ENCODE measurements at places on chromosomes 7 and 10.
A peak's percentile ranks its signal among the peaks of the same experiment; 100 is the strongest.

DNA sequence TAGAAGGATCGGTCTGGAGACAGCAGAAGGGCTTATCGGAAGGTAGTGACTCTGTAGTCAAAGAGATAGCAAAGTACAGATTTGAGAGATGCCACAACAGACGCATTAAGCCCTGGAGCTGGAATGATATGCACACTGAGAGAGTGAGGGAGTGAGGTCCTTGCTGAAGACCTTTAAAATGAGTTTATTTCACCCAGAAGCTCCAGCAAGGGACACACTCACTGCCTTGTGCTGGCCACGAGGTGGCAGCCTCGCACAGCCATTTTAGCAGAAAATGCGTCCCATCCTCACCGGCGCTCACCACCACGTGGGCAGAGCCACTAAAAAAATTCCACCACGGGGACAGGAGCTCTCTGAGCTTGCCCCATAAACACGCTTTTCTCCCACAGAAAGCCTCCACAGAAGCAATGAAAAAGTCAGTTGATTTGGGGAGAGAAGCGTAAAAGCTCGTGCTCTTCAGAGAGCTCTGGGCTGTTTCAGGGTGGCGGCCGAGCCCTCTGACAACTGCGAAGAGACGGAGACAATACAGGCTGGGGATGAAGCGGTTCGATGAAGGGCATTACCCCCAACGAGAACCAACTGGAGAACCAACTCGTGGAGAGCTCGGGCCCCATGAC is 163.0 kb upstream of the KLF14 start:
- peak; percentile 66 for DNase-seq

DNA sequence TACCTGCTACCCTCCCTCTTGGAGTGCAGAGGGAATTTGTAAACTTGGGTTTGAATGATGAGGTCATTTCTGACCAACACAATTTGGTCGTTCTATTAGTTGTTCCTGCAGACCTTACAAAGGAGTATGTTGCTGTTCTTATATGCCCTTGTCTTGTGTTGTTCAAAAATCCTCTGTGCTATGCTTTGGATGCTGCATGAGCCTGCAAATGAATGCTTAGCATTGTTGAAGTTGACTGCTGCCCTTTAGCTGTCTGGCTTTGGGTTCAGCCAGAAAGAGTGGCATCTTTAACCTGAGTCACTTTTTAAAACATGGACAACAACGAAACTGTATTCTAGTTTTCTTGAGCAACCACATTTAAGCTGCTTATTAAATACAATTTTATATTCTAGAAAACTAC is 80.3 kb downstream of the SND1 start:
- no peak for DNase-seq

DNA sequence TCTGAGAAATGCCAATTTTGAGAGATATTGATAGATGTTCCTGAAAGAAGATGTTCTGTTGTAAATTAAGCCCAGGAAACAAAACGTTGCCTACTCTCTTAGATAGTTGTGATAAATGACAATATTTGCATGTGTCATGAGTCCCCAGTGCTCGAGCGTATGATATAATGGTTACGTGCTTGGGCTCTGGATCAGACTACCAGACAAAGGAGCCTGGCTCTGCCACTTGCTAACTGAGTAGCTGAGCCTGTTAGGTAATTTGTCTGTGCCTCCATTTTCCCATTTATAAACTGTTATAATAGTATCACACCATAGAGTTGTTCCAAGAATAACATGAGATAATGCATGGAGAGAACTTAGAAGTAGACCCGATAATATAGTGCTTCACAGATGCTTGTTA is 1.8 kb downstream of the A1CF start:
- no peak for DNase-seq

- DNase-seq = no peak
Observed at GRCh38 chr7:156932006-156932405, 17.5 kb upstream of the NOM1 start.

DNA sequence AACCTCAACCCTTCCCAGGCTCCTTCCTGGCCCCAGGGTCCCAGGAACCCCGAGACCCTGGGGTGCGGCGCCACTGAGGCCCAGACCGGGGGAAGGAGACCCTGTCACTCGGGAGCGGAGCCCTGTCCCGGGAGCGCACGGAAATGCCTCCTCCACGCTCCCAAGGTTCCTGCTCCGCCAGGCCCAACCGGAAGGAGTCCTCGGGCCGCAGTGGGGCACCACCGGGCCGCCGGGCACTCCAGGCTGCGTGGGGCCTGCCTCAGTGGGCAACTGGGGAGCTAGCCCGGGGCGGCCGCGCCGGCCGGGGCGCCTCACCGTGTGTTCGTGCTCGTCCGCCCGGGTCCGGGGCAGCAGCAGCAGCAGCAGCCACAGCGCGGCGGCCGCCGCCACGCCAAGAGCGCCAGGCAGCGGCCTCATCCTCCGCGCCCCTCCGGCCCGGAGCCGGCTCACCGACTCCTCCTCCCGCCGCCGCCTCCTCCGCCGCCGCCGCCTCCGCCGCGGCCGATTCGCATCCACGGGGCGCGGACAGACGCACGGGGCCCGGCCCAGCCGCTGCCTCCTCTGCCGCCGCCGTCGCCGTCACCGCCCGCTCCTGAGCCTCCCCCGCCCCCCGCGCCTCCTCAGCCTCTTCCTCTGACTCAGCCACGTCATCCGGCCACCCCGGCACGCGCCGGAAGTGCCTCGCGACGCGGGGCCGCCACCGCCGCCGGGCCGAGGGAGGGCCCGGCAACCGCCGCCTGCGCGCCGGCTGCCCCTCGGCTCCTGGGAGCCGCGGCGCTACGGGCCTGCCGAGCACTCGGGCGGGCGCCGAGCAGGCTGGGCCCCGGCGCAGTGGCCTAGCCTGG is at the start of gene TM9SF3:
Gene TM9SF3 (minus strand): TSS at position 594 of the 845 bp plus-strand sequence. CDS start 177 bp downstream, at position 417.
- peak; percentile 85 for DNase-seq

DNA sequence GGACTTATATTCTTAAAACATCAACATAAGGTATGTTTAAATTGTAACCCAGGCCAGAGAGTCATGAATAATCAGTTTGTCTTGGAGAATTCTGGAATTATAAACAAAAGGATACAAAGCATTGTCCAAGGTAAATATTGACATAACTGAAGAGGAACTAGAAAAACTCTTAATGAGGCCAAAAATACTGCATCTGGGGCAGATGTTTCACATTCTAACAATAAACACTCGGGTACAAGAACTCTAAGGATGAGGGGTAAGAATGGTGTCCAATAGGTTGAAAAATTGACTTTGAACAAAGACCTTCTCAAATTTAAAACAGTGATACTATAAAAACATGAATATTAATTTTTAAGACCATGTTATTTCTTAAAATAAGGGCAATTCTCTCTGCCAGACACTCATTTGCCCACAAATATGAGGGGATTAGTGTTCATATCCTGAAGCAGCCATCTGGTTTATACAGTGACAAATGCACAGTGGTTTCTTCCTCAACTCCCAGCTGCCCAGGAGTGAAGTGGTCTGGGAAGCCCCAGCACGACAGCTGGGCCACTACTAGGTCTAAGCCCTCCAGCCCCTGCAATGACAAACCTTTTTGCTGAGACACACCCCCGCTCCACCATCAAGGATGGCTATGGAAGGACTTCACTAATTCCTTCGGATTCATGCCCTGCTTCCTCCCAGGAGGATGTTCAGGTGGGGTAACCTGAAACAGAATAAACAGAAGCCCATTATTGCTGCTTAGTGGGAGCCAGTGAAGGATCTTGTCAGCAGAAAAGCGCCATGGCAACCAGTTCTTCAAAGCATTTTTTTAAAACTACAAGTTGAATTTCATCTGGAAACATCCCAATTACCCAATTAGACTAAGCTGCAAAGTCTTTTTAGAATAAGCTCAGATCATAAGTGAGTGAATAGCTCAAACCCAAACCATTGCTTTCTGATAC is 107.5 kb upstream of the ARID5B start:
- no peak for DNase-seq

Measured in stimulated activated CD8-positive, alpha-beta memory T cell treated with anti-CD3 and anti-CD28 coated beads, Interleukin-7, amount 100 ng/mL, for 4 hours (primary cell).